ENCODE measurements at places on chromosomes 16 and 17. TPM values are rescaled to one million over a fixed set of nuclear protein-coding genes. Genes with fewer than 3 reads are reported as not detected.
A peak's percentile ranks its signal among the peaks of the same experiment; 100 is the strongest.

DNA sequence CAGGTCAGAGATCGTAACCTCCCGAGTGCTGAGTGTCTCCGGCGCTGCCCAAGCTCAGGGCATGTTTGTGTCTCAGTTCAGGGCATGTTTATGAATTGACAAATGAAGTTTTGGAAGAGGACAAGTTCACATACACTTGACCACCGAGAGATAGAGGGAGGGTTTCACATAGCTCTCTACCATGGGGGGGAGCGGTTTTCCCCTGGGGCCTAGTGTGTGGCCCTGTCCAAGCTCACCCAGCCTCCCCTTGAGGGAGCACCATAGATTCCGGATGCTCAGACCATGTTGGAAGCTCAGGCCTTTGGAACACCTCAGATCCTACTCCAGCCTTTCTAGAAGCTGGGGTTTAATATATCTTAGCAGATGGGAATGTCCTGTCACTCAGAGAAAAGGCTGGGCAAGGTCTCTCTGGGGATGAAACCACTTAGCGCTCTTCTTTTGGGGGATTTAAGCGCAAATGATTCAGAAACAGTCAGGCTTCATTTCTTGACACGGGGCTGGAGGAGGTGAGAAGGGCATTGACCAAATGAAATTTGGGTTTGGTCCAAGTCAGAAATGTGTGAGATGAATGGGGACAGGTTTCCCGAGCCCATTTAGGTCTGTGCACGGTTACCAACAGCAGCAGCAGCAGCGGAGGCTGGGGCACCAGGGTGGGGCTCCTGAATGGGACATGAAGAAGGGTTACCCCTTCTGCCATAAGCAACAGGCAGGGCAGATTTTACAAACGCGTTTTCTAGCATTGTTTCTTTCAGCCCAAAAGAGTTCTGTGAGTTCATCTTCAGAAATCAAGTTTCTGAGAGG lies 96.6 kb downstream of the METRNL start:
- DNase-seq: peak; percentile 4

- DNase-seq: no peak
Measured at GRCh38 chr17:33152783-33153182, 140.3 kb downstream of the ASIC2 start.

DNA sequence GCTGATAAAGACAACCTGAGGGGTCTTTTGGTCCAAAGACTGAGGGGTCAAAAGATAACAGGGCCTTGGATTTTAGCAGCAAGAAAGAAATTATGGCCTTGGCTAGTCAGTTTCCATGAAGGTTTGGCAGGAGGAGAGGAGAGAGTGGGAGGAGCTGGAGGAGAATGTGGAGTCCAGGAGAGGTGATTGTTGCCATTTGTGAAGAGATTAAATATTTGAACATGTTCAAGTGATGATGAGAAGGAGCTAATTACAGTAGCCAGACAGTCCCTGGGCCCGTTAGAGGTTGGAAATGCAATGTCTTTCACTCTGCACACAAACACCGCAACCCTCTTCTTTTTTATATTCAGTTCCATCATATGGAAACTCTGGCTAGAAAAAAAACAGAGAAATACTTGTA lies 68.6 kb downstream of the TNRC6C start:
- no peak for DNase-seq

DNA sequence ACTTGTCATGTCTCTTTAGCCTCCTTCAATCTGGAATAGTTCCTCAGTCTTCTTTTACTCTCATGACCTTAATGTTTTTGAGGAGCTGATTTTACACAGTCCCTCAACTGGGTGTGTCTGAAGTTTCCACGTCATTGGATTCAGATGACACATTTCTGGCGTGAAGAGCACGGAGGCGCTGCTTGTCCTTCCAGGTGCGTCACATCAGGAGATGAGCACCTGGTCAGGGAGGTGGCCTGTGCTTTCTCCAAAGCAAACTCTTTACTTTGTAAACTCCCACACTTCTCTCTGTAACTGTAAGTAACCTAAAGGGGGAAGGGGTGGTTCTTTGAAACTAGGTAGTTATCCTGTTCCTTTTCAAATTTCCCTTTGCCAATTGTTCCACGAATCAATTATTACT lies 52.5 kb upstream of the MNT start:
- DNase-seq: no peak

DNA sequence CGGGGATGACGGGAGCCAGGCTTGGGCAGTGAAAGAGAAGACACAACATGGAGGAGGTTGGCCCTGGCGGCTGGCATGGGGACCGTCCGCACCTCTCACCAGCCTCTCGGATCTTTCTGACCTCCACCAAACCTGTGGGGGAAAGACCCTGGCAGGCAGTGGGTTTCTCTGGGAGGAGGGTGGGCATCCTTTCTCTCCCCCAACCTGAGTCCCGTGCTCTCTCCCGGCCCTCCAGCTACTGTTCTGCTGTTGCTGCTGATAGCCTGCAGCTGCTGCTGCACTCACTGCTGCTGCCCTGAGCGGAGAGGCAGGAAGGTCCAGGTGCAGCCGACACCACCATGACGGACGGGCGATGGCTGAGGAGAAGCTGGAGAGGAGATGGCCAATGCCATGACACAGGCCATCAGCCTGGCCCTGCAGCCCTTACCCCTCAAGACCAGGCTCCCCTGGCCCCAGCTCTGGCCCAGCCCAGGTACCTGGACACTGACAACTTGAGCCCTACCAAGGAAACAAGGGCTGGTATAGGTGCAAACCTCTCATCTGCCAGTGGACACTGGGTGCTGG lies 7.4 kb downstream of the SMIM5 start:
- no peak for DNase-seq

DNA sequence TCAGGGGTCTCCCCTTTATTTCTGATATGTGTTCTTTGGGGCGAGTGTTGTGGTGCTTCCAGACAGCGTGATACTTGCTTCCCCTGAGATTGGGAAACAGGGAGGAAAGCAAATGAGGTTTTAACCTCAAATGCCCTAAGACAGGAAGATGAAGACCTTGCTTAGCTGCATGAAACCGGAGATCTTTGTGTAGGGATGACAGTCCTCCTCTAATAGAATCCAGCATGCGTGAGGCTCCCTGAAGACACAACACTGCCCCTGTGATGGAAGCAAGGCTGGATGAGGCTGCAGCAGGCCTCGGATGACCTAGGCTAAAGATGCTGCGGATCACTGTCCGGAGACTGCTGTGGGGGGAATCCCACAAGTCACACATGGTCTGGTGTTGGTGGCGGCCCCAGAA lies 491.0 kb downstream of the CDH13 start:
- DNase-seq: no peak

DNA sequence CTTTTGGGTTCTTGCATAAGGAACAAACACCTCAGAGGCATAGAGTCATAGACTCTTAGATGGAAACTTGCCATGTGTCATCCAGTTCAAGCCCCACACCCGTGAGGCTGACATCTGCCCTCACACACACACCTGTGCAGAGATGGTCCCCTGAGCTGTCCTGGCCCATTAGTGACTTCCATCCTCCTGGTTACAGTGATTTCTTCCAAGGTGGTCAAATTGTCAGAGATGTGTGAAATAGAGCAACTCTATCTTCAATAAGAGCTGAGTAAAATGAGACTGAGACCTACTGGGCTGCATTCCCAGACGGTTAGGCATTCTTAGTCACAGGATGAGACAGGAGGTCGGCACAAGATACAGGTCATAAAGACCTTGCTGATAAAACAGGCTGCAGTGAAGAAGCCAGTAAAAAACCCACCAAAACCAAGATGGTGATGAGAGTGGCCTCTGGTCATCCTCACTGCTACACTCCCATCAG lies 342.2 kb upstream of the TNRC6C start:
- no peak for DNase-seq

- DNase-seq: no peak
Measured at GRCh38 chr16:28520672-28521071, 14.0 kb upstream of the IL27 start.

GRCh38 chr16:83338941-83339340 lies 468.8 kb upstream of the HSBP1 start:
- no peak for DNase-seq

GRCh38 chr17:4635823-4636375 lies 5.6 kb downstream of the ALOX15 start:
- no peak for DNase-seq

DNA sequence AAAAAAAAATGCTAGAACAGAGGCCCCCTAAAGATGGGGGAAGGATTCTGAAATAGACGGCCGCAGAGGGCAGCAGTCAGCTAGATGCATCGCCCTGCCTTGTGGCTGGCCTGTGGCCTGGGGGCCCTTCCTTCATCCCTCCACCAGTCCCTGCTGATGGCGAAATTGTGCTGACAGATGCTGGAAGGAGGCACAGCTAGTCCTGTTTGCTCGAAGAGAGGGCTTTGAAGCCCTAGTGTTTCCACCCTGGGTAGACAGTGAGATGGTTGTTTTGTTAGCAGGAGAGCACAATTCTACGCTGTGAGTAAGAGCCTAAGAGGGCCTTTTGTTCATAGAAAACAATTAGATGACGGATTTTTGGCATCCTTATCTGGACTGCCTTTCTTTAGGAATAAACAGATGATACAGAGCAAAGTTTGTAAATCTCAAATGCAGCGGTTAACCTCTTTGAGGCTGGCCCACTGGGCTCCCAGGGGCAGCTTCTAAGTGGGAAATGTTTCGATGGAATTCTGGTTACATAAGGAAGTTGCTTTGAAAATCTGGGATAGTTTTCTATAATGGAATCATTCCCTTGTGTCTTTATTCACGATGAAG lies 23.0 kb downstream of the VPS35L start:
- no peak for DNase-seq

- DNase-seq: no peak
Measured at GRCh38 chr16:85265161-85265784, 153.0 kb upstream of the CIBAR2 start.

- no peak for DNase-seq
Measured at GRCh38 chr17:80941743-80942422, 49.8 kb upstream of the CHMP6 start.

DNA sequence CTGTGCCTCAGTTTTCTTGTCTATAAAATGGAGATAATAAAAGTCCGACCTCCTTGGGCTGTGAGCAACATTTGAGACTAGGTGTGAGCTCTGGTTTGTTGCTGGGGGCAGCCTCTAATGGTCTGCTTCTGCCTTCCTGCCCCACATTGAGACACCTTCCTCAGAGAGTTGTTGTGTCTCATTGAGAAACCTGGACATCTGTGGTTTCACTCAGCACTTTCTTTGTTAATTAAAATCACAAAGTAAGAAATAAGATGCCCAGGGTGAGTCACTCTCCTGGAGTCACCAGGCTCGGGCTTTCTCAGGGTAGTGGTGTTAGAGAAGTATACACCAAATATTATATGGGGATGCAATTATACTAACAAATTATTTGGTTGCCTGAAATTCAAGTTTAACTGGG lies 389.2 kb upstream of the SALL1 start:
- no peak for DNase-seq

GRCh38 chr17:20091174-20092029 lies 82.2 kb downstream of the SPECC1 start:
- no peak for DNase-seq

- DNase-seq: no peak
Measured at GRCh38 chr17:78226055-78226758, 5.2 kb upstream of the TMEM235 start.

GRCh38 chr17:32445074-32445415 lies 735 bp downstream of the PSMD11 start:
- no peak for DNase-seq

GRCh38 chr17:69061721-69062556 lies 1.2 kb upstream of the ABCA9 start:
- DNase-seq: no peak

DNA sequence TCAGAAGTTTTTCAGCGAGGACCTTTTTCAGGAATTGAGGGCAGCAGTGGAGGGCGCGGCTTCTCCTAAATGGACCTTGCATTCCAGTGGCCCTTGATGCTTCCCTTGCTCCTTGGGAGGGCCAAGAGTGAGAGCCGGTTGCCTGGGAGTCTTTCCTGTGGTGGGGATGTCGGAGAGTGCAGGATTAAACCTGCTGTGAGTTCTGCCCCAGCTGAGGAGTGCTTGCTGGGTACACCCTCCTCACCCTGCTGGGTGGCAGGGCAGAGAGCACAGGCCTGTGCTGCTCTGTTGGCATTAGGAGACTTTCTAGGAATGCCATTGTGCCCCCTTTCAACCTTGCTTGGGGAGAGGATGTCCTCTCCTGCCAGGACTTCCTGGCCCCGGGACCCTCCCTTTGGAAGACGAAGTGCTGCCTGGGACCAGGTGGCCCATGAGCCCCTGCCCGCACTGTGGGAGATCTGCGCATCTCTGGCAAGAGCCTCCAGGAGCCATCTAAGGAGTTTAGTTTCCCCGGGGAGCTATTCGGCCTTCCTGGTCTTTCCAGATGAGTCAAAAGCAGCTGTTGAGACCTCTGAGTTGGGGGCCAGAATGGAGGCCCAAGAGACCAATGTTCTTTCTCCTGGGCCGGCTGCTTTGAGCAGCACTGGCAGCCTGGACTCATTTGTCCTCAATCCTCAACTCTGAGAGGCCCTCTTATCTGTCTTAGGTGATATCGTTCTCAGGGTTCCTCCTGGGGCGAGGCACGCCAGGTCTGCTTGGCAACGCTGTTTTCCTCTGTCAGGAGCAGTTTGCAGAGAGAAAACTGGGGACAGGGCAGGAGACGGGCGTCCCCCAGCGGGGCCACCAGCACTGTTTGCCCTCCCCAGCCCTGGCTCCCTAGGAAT lies 5.6 kb downstream of the LLGL2 start:
- DNase-seq: no peak

GRCh38 chr16:23207485-23207884 lies 24.9 kb downstream of the SCNN1G start:
- no peak for DNase-seq

DNA sequence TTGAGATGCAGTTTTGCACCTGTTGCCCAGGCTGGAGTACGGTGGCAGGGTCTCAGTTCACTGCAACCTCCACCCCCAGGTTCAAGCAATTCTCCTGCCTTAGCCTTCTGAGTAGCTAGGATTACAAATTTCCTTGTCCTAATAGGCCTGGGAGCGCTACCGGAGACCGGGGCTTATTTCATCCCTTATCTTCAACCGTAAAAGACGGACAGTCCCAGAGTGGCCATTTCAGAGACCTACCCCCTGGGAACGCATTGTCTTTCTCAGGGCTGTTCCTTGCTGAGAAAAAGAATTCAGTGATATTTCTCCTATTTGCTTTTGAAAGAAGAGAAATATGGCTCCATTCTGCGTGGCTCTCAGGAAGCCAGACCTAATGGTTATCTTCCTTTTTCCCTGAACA lies 39.6 kb upstream of the GINS3 start:
- DNase-seq: no peak

The CHST6 gene
- not detected for total RNA-seq

The SLC38A8 gene
- total RNA-seq: not detected

The GTF3C1 gene
- 62.2 TPM for total RNA-seq

The NXN gene
- total RNA-seq: 0.48 TPM

The KIF18B gene
- 47.1 TPM for total RNA-seq

The CACNG3 gene
- not detected for total RNA-seq

The P3H4 gene
- 8.6 TPM for total RNA-seq

The RPAIN gene
- 63.1 TPM for total RNA-seq

The IL34 gene
- 0.28 TPM for total RNA-seq

The NIP7 gene
- 60.5 TPM for total RNA-seq

The VAT1 gene
- 21.7 TPM for total RNA-seq

The KRTAP2-1 gene
- total RNA-seq: not detected

The MYH11 gene
- total RNA-seq: not detected
